LoVo (cell line): ENCODE measurements at places on chromosomes 11 and 22.

DNA sequence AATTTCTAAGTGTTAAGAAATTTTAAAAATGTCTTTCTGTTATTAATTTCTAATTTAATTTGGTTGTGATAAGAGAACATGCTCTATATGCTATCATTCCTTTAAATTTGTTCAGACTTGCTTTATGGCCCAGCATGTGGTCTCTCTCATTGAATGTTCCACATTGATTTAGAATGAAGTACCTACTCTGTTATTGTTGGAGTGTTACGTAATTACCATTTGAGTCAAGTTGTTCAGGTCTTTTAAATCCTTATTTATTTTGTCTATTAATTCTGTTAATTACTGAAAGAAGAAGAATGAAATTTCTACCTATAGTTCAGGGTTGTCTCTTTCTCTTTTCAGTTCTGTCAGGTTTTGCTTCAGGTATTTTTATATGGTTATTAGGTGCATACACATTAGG, 57.0 kb downstream of the PRMT3 start:
- DNase-seq = no peak

- no peak for DNase-seq
Observed at GRCh38 chr22:25080855-25081254, 118.8 kb upstream of the CRYBB3 start.

- no peak for DNase-seq
Observed at GRCh38 chr11:122093731-122094275, 22.2 kb downstream of the BLID start.

GRCh38 chr11:43916621-43917020, 25.8 kb upstream of the C11orf96 start:
- no peak for DNase-seq

DNA sequence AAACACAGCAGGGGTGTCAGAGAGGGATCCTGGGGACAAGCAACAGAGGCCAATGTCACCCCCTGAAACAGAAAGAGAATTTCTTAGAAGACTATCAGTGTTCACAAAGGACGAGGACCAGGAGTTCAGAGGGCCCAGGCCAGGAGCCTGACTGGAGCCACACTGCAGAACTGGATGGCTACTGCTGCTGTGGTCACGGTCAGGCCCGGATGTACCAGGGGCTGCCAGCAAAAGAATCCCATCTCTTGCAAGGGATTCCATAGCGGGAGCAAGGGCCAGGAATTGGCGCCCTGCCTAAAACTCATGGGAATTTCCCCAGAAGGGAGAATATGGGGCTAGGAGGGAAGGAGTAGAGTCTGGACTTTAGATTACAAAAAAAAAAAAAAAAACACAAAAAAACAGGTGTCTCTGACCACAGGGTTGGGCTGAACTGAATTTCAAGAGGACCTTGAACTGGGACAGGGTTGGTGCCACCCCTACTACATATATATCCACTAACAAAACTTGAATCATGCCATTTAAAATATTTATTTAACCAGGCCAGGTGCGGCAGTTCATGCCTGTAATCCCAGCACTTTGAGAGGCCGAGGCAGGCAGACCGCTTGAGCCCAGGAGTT, 15.7 kb upstream of the KCTD14 start:
- DNase-seq = peak; percentile 61
